Activated CD8-positive, alpha-beta T cell treated with anti-CD3 and anti-CD28 coated beads for 36 hours (primary cell): ENCODE measurements at places on chromosomes 2 and 18.

DNA sequence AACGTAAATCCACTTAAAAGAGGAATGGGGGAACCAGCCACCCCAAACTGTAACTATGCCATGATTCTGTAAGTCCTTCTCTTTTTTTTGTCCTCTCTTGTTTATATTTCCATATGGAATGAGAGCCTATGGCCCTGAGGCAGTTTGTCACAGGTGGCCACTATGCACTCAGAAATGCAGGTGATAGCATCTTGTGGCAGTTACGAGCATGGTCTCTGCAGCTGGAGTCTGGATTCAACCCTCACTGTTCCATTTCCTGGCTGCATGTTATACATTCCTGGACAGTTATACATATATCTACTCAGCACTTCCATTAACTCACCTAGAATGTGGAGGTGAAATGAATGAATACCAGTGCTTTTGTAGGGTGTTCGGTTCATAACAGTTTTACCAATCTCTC is 291.5 kb upstream of the FANCL start:
- DNase-seq: no peak

- DNase-seq: peak; percentile 81
Measured at GRCh38 chr2:98634406-98635092, 26.2 kb downstream of the UNC50 start.

DNA sequence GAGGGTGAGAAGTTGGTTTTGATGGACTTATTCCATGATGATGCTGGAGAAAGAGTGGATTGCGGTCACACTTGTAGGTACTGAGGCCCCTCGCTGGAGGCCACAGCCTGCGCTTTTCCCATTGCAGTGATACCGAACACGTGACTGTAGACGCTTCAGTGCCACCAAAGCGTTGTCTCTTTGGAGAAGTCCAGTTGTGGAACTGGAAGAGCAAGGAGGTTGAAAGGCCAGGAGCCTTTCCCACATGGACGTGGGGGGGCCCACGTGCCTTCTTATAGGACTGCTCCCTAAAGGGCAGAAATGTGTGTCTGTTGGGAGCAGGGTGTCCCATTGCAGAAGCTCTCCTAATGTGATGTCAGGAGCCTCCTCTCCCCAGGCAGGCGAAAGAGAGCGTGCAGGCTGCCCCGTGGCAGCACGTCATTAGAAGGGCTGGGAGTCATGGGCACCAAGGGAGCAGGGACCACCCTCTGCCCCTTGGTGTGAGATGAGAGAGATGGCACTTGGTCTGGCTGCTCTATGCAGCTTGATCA is 31.5 kb downstream of the LPIN1 start:
- no peak for DNase-seq

DNA sequence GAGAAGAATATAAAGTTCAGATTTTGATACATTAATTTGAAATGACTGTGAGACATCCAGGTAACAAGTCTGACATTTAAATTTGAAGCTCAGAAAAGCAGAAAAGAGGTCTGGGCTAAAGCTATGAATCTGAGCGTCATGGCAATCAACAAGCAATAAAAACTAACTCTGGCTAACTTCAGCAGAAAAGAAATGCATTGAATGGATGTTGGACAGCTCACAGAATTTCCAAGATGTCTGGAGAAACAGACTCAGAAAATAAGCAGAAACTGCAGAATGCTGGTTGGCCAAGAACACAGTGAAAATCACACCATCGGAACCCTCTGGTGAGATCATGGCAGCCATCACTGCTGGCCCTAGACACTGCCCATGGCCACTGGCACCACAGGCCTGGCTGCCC is 366.6 kb downstream of the METTL4 start:
- no peak for DNase-seq

- DNase-seq: no peak
Measured at GRCh38 chr2:234457421-234457820, 39.5 kb downstream of the ARL4C start.

- no peak for DNase-seq
Measured at GRCh38 chr18:32893915-32894314, 121.1 kb upstream of the KLHL14 start.
